SW 1271 (cell line): ENCODE measurements at places on chromosomes 3 and 15.

GRCh38 chr3:120497818-120498217 is 47.0 kb upstream of the FSTL1 start:
- DNase-seq, result no peak

GRCh38 chr3:79154865-79155264 is 612.9 kb downstream of the ROBO1 start:
- no peak for DNase-seq

DNA sequence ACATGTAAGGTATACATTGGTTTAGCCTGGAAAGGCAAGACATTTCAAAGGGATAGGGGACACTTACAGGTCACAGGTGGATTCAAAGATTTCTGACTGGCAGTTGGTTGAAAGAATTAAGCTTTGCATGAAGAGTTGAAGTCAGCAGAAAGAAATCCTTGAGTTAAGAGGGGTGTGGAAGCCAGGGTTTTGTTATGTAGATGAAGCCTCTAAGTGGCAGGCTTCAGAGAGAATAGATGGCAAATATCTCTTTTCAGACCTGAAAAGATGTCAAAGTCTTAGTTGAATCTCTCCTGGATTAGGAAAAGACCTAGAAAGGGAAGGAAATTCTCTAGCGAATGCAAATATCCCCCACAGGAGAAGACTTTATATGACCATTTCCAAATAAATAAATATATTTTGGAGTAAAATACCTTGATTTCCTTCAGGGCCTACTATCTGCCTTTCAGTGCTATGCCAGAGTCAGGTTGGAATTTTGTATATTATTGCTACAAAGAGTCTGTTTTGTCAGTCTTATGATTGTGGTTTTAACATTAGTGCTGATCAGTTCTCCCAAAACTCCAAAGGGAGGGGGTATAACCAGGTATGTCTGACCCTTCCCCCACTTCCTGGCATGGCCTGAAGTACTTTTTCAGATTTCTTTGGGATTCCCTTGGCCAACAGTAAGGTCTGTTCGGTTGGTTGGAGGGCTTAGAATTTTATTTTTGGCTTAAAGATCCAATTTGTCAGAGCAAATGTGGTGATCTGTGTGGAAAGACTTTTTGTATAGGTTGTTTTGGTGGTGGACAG is 286.4 kb downstream of the LRTM1 start:
- no peak for DNase-seq

GRCh38 chr3:82581350-82581749 is 819.9 kb upstream of the GBE1 start:
- DNase-seq, result no peak

- DNase-seq, result no peak
Measured at GRCh38 chr3:120983841-120984240, 75.8 kb downstream of the STXBP5L start.

GRCh38 chr3:184135911-184136260 is 728 bp downstream of the EIF2B5 start:
- no peak for DNase-seq

- DNase-seq, result no peak
Measured at GRCh38 chr3:157082305-157082982, 77.5 kb downstream of the CCNL1 start.

GRCh38 chr3:57772251-57772650 is 16.1 kb downstream of the SLMAP start:
- DNase-seq, result no peak

DNA sequence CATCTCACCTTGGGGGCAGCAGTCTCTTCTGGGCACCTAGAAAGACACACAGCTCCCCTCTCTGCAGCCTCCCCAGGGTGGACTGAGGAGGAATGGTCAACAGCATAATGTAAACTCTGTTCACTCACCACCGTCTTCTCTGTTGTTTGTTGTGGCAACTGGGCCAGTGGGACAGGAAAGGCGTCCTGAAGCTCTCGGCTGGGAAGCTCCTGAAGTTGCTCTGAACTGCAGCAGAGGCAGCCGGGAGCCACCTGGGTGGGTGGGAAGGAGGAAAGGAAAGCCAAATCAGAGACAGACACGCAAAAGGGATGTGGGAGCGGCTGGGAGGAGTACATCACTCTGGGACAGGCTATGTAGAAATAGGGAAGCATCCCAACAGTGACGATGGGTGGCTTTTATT is 52.7 kb downstream of the MYLK start:
- DNase-seq, result peak; percentile 10

GRCh38 chr3:36891701-36892160 is 53.1 kb downstream of the TRANK1 start:
- no peak for DNase-seq

DNA sequence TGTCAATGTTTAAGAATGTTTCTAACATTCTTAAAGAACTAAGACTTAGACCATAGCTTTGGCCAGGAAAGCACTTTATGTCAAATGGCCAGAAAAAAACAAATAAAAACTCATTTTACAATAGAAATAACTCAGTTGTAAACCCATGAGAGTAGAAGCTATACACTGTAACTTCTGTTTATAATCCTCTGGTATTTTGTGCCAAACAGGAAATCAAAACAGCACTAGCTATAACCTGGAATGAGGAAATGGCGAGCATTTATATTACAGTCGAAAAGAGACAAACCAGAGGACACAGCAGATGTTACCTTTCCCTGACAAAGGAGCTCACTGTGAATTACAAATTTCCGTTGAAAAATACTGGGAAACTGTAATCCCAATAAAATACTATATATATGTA is 10.3 kb downstream of the GK5 start:
- no peak for DNase-seq

- no peak for DNase-seq
Measured at GRCh38 chr3:51977446-51978142, 2.7 kb downstream of the ABHD14A start.

DNA sequence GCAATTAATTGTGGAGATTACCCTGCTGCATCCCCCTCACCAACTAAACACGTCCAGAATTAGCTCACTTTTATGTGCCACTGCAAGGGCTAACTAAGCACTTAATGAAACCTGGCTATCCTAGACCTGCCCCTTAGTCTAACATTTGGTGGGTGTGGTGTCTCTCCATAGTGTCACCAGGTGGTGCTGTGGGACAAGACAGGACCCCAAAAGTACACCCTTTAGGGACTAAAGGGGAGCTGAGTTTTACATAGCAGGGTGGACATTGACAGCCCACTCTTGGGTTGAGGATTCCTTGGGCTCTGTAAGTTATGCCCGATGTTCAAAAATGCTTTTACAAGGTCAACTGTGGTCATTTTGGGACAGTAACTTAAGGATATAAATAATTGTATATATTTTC is 5.7 kb downstream of the DUT start:
- DNase-seq, result no peak
